ENCODE measurements at places on chromosomes 5 and 9.

DNA sequence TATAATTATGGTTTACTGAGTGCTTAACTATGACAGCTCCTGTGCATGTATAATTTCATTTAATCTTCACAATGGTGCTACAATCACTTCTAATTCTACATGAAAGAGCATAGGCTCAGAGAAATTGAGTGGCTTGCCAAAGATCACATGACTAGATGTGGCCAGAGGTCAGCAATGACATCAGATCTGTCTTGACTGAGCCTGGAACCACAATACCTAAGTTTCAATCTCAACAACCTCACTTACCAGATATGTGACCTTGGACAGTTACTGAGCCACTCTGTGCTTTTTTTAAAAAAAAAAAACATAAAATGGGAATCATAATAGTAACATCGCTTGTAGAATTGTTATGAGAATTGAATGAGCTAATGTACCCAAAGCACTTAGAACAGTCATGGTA, 130.7 kb downstream of the TRIM32 start:
- DNase-seq, result no peak

- DNase-seq, result no peak
Measured at GRCh38 chr5:107949688-107950341, 279.1 kb upstream of the EFNA5 start.

DNA sequence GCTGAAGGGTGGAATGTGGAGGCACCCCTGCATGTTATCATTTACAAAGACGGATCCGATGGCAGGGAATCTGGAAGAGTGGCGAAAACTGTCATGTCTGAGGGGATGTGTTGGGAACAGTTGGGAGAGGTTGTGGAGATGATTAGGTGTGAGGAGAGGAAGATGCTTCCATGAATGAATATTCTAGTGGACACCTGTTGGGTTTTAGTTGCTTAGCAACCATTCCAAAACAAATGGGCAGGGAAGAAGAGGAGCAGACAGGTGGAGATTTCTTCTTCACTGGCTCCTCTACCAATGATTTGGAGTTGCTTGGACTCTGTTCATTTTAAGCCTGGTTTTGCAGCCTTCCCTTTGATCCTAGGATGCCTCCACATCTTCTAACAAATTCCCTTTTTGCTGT, 465.3 kb upstream of the CLINT1 start:
- no peak for DNase-seq

- no peak for DNase-seq
Measured at GRCh38 chr5:39015743-39016586, 58.2 kb downstream of the RICTOR start.

DNA sequence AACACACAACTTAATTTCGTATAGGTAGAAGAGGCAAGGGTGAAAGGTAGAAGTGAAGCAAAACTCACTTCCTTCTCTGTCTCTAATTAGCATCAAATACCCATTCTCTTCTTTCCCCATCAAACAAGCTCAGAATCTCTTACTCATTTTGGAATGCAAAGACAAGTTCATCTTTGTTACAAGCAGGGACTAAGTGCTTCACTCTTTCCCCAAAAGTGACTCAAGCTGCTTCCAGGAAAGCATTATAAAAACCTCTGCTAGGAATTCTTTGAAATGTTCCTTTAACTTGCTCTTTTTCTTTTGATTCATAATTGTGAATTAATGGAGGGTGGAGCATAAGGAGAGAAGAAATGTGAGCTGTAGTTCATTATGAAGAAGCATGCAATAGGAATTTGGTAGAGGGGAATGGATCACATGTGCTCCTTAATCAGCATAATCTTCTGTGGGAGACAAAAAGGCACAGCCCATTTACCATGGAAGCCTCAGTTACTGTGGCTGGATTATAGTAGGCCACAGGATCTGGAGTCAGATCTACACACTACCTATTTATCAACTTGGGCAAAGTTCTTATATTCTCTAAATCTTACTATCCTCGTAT, 109.5 kb upstream of the DPYSL3 start:
- DNase-seq, result no peak

DNA sequence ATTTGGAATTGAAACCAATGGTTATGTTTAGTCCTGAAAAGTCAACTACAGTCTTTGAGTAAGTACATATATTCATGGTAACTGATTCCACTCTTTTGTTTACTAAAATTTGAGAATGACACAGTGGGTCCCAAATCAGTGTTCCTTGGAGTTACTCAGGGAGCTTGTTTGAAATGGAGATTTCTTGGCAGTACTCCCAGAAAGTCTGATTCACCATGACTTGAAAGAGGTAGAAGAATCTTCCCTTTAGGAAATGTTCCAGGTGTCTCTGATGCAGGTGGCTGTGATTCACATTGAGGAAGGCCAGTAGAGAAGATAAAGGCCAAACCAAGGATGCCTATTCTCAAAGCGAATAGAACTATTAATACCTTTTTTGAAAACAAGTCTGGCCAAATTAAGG, 1078.3 kb downstream of the CDH12 start:
- no peak for DNase-seq

GRCh38 chr9:73216100-73216499, 64.4 kb downstream of the ANXA1 start:
- DNase-seq, result no peak

DNA sequence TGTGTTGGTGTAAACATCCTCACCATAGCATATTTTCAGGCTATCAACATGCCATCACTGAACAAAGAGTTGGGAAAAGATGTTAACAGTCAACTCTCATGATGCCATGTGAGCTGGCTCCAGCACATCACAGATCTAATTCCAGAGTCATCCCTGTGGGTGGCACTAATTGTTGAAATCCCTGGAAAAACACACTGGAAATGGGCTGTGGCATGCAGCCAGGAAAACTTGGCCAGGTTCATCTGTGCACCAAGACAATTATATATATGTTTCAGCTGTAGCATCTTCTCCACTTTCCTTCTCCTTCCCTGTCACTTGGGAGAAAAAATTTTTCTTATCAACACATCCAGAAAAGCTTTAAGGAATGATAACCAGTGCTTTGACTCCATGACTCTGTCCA, 313.7 kb downstream of the TRIM32 start:
- no peak for DNase-seq

DNA sequence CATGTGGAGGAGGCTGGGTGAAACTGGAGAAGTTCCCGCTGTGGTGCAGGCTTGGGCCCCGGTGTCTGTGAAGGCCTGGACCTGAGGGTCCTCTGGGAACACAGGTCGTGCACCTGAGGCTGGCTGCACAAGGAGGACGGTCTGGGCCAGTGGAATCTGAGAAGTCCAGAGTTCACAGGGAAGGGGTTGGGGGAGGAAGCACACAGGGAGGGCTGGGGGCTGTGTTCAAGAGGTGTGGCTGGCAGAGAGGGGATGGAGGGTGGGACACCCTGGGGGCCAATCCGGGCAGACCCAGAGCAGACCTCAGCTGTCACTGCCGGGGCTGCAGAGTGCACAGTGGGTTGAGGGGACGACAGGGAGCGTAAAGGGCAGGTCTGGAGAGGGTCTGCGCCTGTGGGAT, 2.6 kb downstream of the SLC9A3 start:
- no peak for DNase-seq

GRCh38 chr5:154129013-154129412, 61.5 kb upstream of the GALNT10 start:
- no peak for DNase-seq

DNA sequence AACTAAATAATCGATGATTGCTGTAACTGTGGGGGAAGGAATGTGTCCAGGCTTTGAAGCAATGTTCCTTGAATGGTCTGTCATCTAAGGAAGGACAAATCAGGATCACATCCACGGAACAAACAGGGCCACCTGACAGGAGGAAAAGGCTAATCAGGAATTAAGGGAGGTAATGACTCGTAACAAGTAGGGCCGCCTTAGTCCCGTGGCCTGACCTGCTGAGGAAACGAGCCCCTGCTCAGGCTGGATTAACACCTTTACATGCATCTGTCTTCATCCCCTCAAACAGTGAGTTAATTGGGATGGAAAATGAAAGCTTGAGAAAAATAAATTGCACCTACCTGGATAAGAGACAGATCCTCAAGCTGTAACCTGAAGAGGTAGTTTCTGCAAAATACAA, 227.8 kb downstream of the SEMA5A start:
- DNase-seq, result no peak

GRCh38 chr9:99509900-99510535, 287.9 kb downstream of the SEC61B start:
- no peak for DNase-seq

DNA sequence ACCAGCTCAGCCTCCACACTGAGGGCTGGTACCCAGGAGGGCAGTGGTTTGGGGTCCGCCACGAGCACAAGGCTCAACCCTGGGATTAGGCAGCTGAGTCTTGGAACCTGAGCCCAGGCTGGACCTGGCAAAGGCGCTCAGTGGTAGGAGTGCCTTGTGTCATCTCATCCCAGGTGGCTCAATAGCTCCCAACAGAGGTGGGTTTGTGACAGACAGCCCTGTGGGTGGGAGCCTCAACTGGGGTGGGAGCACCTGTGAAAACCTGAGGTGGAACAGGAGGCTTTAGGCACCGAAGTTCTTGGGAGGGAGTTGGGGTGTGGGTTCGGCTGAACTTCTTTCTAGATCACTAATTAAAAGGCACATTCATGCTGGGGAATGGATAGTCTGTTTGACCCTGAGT, 35.2 kb upstream of the SMU1 start:
- peak; percentile 31 for DNase-seq

All from right forelimb (tissue), 1 donor.